Pons (tissue), 1 donor: ENCODE measurements at places on chromosomes 1 and 21.

DNA sequence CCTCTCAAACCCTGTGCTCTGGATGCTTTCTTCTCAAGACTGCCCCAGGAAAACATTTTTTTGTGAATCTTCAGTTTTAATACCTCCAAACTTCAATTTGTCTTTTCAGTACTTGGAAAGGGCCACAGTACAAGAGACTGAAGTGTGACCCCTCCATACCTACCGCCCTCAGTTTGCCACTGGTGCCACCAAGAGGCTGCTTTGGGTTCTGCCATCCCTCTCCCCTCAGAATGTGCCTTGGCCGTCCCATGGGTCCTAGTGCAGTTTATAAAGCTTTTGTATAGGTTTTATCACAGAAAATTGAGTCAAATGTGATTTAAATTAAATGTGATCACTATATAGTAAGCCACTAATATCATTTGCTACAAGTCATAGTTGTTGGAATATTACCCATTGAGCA lies 60.8 kb upstream of the PGD start:
- DNase-seq, result peak; percentile 87

- DNase-seq, result no peak
Observed at GRCh38 chr1:188489336-188490112, 1660.8 kb downstream of the PLA2G4A start.

GRCh38 chr1:49060766-49061165 lies 284.1 kb upstream of the BEND5 start:
- DNase-seq, result no peak

DNA sequence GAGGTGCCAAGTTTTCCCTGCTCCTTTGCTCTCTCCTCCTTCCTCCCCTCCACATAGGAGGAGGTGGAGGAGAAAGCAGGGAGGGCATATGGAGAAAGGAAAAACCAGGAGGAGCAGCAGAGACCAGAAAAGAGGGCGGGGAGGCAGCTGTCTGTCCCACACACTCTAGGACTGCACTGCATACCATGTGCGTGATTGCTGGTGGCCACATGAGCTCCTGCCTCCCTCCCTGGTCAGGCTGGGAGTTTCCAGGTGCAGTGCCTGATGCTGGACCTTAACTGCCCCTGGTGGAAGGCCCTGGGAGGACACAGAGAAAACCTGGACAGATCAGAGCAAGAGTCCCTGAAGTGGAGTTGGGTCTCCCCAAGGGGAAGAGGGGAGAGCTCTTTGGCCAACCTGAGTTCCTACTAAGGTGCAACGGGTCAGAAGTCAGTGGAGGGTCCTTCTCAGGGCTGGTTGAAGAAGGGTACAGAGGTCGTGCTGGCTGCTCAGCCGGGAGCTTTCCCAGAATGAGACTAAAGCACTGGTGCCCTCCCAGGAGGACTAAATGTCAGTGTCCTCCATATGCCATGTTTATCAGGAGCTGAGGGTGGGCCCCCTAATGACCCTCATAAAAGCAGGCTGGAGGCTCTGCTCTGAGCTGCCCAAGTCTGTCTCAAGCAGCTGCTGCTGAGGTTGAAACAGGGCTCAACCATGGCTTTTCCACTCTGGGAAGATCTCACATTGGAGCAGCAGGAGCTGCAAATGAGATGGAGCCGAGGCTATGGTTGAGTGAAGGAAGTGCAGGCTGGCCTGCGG lies 3.5 kb upstream of the LGR6 start:
- no peak for DNase-seq

DNA sequence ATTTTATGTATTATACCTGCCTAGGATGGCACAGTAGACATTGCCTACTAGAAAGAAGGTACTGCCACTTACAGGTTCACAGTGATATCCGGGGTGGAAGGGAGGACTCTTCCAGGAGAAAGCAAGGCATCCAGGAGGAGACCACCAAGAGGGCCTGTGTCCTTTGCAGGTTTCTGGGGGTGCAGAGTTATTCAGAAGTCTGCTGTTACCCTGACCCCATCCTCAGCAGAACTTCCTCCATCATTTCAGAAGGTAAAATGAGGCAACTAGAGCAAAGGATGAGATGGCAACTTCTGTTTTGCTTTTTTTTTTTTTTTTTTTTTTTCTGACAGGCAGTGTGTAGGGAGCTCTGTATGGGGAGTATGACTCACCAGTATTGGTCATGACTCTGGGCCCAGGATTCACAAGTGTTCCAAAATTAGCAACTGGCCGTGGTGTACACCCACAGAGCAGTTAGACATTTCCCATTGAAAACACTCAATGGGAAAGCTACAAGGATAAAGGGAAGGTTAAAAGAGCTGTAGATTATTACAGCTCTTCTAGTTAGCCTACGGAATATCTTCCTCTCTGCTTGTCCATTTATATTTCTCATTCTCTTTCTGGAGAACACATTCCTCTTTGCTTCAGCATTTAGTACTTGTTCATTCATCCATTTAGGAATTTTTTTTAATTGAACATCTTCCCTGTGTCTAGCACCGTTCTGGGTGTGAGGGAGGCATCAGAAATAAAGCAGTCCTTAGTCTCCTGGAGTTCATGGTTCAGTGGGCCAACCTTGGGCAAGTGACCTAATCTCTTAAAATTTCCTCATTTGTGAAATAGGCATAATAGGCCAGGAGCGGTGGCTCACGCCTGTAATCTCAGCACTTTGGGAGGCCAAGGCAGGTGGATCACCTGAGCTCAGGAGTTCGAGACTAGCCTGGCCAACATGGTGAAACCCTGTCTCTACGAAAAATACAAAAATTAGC lies 50.5 kb upstream of the PPP2R5A start:
- peak; percentile 27 for DNase-seq

DNA sequence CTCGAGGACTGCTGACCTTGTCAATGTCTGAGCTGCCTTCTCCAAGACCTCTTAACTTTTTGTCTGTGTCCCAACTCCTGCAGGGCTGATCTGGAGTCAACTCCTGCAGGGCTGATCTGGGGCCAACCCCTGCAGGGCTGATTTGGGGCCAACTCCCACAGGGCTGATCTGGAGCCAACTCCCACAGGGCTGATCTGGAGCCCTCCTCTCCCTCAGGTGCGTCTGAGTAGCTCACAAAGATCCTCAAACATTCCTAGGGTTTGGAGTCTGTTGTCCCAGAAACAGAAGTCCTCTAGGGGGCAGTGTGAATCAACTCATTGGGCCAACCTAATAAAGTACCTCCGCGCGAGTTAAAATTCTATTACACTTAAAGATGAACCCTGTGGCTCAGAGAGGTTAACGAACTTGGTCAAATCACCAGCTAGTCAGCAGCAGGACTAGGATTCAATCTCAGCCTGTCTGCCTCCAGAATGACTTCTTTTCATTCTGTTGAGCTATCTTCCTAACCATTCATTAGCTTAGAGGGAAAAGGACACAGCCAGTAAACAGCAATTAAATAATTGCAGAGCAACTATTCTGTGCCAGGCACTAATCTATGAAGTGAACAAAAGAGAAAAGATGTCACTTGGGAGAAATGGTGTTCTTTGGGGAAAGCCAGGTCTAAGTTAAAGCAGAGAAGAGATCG lies 17.2 kb upstream of the RLF start:
- peak; percentile 76 for DNase-seq

GRCh38 chr1:228828151-228828550 lies 92.9 kb downstream of the RHOU start:
- DNase-seq, result no peak

- DNase-seq, result no peak
Observed at GRCh38 chr1:201676197-201676596, 137.3 kb downstream of the NAV1 start.

- DNase-seq, result no peak
Observed at GRCh38 chr1:239382666-239383065, 3.7 kb upstream of the CHRM3 start.

GRCh38 chr1:59186656-59187055 lies 110.2 kb upstream of the FGGY start:
- no peak for DNase-seq

GRCh38 chr21:31983120-31983519 lies 110.3 kb downstream of the HUNK start:
- no peak for DNase-seq

GRCh38 chr1:155859881-155860871 lies 809 bp downstream of the SYT11 start:
- peak; percentile 93 for DNase-seq

- peak; percentile 20 for DNase-seq
Observed at GRCh38 chr1:162861101-162861500, at the start of gene CCDC190. Gene CCDC190 (minus strand): TSS chr1:162861175. CDS start chr1:162859646, 1,529 bp downstream.

DNA sequence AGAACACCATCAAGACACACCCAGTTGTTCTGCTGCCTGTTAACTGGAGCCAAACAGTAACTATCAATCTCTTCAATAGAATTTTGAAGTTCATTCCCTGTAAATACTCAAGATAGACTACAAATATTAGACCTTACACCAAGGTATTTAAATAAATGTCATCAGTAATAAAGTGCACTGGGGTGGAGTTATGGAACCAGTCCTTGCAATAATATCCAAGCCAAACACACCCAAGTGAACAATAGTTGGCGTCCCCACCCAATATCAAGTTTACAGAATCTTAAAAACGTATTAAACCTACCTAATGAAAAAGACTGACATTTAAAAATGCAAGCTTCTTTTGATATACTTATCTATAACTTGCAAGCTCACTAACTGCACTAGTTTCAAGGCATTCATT lies 2.7 kb downstream of the SERBP1 start:
- DNase-seq, result no peak

GRCh38 chr1:227268943-227269342 lies 49.3 kb downstream of the CDC42BPA start:
- DNase-seq, result peak; percentile 43
